ENCODE measurements at places on chromosomes 6 and 20.

DNA sequence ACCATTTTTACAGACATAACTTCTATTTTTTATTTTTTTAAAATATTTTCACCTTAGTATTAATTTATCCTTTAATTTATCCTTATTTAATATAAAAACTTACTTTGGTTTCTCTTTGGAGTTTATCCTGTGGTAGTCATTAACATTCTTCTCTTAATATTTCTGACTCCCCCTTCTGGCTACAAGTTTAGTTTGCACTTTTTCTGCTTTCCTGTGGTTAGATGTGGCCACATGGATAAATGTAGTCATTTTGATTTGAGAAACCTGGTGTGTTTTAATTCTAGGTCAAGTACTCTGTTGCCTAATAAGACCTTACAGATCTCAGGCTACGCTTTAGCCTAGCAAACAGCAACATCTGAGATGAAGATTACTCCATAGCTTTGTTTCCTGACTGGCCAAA is 1187.5 kb downstream of the HACE1 start:
- H3K36me3 ChIP-seq, result no peaks in the 10 kb centered on the region
- H3K27me3 ChIP-seq, result no peaks in the 10 kb centered on the region
- H3K4me1 ChIP-seq, result no peaks in the 10 kb centered on the region
- DNase-seq, result no peak

DNA sequence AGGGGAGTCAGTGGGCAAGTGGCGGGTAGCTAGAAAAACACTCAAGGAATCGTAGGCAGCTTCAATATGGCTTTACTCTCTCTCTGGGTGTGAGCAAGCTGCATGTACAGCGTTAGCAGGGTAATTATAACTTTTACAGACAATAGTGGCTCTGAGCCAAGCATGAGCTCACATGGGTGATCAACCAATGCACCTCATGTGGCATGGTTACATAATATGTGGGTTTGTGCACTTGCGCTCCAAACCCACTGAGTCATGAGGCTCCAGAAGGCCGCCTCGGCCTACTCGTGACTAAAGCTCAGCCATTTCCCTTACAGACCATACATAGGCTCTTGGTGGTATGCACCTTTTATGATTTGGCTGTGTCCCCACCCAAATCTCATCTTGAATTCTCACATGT is 78.4 kb upstream of the FBXL4 start:
- H3K4me1 ChIP-seq, result no peaks in the 10 kb centered on the region
- H3K4me3 ChIP-seq, result no peak overlapping the region
- no peak for DNase-seq
- H3K27ac ChIP-seq, result no peak overlapping the region

GRCh38 chr6:105274678-105275077 is 94.9 kb upstream of the POPDC3 start:
- H3K27ac ChIP-seq, result no peak overlapping the region
- peaks cover 3% of the 10 kb centered on the region for H3K4me1 ChIP-seq
- no peak overlapping the region for H3K4me3 ChIP-seq
- peaks cover 15% of the 10 kb centered on the region for H3K36me3 ChIP-seq

GRCh38 chr6:46271107-46271506 is 100.3 kb upstream of the ENPP5 start:
- no peak for DNase-seq
- H3K4me3 ChIP-seq, result no peak overlapping the region
- no peaks in the 10 kb centered on the region for H3K4me1 ChIP-seq
- H3K36me3 ChIP-seq, result no peaks in the 10 kb centered on the region
- H3K27me3 ChIP-seq, result no peaks in the 10 kb centered on the region

GRCh38 chr6:33010356-33010755 is 965 bp upstream of the HLA-DOA start:
- H3K27ac ChIP-seq, result no peak overlapping the region
- no peak overlapping the region for H3K4me3 ChIP-seq
- no peaks in the 10 kb centered on the region for H3K36me3 ChIP-seq
- no peak for DNase-seq
- H3K27me3 ChIP-seq, result peaks cover 11% of the 10 kb centered on the region

DNA sequence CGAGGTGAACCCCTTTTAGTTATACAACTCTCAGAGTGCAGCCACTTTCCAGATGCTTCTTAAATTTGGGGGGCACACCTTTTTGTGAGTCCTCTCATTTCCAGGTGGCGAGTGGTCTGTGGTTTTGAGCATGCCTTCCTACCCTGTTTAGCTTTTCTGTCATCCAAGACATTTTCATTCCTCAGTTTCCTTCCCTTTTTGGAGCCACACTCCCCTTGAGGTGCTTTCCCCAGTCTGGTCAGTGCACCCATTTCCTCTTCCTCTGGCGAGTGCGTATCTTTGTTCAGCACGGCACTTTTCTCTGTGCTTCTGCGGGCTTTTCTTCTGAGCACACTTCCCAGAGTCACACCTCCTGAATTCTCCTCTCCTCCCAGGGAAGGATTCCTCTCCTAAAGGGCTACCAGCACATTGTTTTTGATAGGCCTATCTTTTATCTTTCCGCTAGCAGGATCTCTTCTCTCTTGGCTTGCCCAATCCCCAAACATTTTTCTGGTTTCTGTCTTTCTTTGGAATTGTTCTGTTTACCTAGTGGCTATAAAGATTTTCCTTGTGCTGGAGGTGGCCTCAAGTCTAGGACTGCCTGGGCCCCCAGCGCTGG is 1.4 kb downstream of the PHF20 start:
- no peaks in the 10 kb centered on the region for H3K27me3 ChIP-seq
- peaks cover 8% of the 10 kb centered on the region for H3K36me3 ChIP-seq
- peak; percentile 13 for DNase-seq
- peak overlapping the region; percentile 88 for H3K27ac ChIP-seq
- peaks cover 32% of the 10 kb centered on the region for H3K4me1 ChIP-seq

DNA sequence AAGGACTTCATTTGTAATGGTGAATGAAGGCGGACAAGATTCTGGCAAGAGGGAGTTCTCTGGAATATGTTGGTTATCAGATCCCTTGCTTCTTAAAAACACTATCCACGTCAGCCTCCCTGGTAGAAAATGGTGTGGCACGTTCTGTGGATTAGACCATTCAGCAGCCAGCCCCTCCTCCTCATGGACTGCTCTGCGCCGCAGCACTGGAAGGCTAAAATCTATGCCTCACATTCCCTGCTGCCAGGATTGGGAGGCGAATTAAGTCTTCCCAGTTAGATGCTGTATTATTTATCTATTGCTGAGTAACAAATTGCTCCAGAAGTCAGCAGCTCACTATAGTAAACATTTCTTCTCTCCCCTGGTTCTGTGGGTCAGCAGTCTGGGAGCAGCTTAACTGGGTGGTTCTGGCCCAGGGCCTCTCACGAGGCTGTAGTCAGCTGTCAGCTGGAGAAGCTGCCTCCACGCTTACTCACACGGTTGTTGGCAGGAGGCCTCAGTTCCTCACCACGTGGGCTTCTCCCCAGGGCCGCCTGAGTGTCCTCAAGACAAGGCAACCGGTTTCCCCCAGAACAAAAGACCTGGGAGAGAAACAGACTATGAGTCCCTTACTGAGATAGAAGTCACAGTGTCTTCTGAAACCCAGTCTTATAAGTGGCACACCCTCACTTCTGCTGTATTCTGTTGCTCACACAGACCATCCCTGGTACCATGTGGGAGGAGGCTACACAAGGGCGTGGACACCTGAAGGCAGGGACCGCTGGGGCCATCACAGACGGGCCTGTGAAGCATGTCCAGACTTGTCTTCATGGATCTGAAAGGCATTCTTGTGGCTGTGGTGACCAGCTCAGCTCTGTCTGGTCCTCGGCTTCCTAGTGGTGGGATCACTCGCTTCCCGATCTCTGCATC is 101.0 kb downstream of the NRN1 start:
- no peaks in the 10 kb centered on the region for H3K4me1 ChIP-seq
- peak; percentile 19 for DNase-seq
- H3K4me3 ChIP-seq, result no peak overlapping the region
- H3K27me3 ChIP-seq, result no peaks in the 10 kb centered on the region
- H3K27ac ChIP-seq, result no peak overlapping the region

DNA sequence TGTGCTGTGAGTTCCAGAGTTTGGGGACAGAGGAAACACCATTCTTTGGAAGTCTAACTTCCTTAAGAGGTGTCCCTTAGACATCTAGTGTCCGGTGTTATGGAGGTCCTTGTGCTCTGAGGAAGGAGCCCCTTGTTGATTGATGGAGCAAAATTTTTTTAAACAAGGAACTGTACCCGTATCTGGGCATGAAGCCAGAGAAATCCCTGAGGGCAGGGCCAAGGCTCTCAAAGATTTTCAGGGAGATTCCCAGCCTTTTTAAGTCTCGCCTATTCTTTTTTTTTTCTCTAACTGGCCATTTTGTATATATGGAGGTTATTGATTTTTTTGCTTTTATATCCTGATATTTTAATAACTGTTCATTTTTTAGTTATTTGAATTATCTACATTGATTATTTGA is 45.9 kb downstream of the TRIM38 start:
- H3K27me3 ChIP-seq, result no peaks in the 10 kb centered on the region
- H3K27ac ChIP-seq, result no peak overlapping the region
- H3K4me1 ChIP-seq, result no peaks in the 10 kb centered on the region
- DNase-seq, result peak; percentile 22
- no peaks in the 10 kb centered on the region for H3K36me3 ChIP-seq

- DNase-seq, result no peak
- no peaks in the 10 kb centered on the region for H3K4me1 ChIP-seq
- no peak overlapping the region for H3K4me3 ChIP-seq
Measured at GRCh38 chr20:15889514-15890256, 683.6 kb downstream of the KIF16B start.

GRCh38 chr6:145547594-145548335 is 187.6 kb downstream of the EPM2A start:
- no peaks in the 10 kb centered on the region for H3K36me3 ChIP-seq
- H3K4me3 ChIP-seq, result no peak overlapping the region
- no peak for DNase-seq

DNA sequence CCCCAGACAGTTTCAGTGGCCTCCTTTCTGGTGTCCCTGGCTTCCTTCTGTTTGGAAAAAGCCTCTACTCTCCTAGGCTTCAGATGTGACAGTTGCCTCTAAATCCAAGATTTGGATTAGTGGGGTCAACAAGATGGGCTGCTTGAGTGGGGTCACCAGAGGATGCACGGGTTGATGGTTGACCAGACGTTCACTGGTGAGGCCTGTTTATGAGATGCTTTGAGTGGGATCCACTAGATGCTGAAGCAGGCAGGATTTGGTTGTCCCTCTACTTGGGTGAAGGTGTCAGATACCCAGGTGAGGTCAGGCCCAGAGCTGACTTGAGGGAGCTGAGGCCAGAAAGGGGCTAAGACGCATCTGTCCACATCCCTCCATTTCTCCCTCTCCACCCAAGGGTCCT is 8.1 kb upstream of the DLGAP4 start:
- no peaks in the 10 kb centered on the region for H3K36me3 ChIP-seq
- no peaks in the 10 kb centered on the region for H3K4me1 ChIP-seq
- no peak overlapping the region for H3K4me3 ChIP-seq
- no peak for DNase-seq
- no peak overlapping the region for H3K27ac ChIP-seq

- H3K27ac ChIP-seq, result peak overlapping the region; percentile 73
- H3K4me1 ChIP-seq, result peaks cover 9% of the 10 kb centered on the region
- H3K4me3 ChIP-seq, result no peak overlapping the region
- no peaks in the 10 kb centered on the region for H3K36me3 ChIP-seq
Measured at GRCh38 chr6:110688661-110689268, 126.5 kb downstream of the CDK19 start.

- DNase-seq, result peak; percentile 42
- peaks cover 8% of the 10 kb centered on the region for H3K4me1 ChIP-seq
- no peaks in the 10 kb centered on the region for H3K36me3 ChIP-seq
- H3K27ac ChIP-seq, result no peak overlapping the region
Measured at GRCh38 chr6:44062771-44063560, 64.3 kb downstream of the MRPL14 start.

- no peak for DNase-seq
- H3K27ac ChIP-seq, result no peak overlapping the region
- H3K27me3 ChIP-seq, result peaks cover 85% of the 10 kb centered on the region
- H3K4me1 ChIP-seq, result peaks cover 36% of the 10 kb centered on the region
Measured at GRCh38 chr6:98835149-98836024, 1.0 kb downstream of the POU3F2 start.

DNA sequence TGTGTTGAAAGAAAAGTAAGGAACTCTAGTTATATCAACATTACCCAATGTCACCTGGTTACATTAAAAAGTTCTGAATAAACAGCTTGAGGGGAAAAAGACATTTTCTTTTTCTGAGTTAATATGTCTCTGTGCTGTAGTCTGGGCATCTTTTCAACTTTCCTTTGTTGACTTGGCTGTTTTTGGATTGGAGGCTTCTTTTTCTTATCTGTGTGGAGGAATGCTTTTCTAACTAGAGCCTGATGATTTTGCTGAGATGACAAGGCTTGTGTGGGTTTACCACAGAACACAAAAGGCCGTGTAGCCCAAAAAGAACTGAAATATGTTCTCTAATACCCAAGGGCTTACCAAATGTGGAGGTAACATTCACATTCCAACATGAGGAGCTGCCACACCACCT is 161.8 kb downstream of the KCNQ5 start:
- no peak overlapping the region for H3K27ac ChIP-seq
- DNase-seq, result no peak
- H3K4me3 ChIP-seq, result no peak overlapping the region
- H3K4me1 ChIP-seq, result no peaks in the 10 kb centered on the region
- no peaks in the 10 kb centered on the region for H3K27me3 ChIP-seq

DNA sequence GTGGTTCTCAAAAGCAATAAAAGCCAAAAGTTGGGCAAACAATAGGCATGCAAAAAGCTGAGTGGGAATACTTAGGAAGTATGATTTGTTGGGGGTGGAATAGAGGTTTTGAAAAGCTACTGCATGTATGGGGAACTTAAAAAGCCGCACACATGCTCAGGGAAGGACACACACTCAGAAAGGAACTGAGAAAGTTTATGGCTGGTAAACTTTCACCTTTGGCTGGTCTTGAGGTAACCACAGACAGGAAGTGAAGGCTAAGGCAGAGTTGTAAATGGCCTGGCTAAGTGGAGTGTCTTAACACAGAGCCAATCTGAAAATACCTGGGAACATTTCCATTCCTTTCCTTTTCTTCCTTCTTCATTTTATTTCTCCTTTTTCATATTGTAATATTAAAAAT is 134.5 kb upstream of the EXOC2 start:
- no peak for DNase-seq
- no peak overlapping the region for H3K4me3 ChIP-seq
- H3K27me3 ChIP-seq, result no peaks in the 10 kb centered on the region
- H3K4me1 ChIP-seq, result no peaks in the 10 kb centered on the region
- H3K27ac ChIP-seq, result no peak overlapping the region

DNA sequence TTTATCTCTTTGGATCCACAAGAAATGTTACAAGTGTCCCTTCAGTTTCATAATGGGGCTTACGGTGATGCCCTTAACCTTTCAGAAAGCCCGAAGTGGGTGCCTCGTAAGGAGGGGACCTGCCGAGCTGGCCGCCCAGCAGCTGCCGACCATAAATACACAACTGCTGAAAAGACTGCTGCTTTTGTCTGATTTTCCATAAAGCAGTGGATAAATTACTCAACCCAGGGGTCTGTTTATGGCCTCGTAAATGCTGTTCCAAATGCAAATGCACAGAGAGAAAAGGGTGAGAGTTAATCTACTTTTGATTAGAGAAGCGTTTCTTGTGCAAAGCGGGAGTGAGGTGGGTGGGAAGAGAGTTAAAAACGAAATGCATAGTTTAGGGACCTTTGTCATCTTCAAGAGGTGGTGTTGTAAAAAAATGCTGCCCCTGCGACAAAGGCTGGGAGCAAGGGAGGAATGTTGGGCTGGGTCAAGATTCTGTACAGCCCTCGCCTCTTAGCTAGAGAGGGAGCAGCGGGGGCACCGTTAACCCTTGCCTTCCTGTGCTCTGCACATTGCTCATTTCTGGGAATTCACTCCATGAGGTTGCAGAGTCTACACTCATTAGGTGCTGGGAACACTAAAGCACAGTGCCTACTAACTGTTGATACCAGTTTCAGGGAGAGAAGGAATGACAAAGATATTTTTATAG is 112.0 kb upstream of the MTHFD1L start:
- H3K4me1 ChIP-seq, result peaks cover 11% of the 10 kb centered on the region
- no peak overlapping the region for H3K4me3 ChIP-seq
- no peaks in the 10 kb centered on the region for H3K36me3 ChIP-seq
- H3K27ac ChIP-seq, result no peak overlapping the region
- peak; percentile 61 for DNase-seq

Measured in lung (tissue), 17 donors.